ENCODE measurements at places on chromosomes 1 and 21. TPM values are rescaled to one million over a fixed set of nuclear protein-coding genes. Genes with fewer than 3 reads are reported as not detected.

The CLCNKB gene
- total RNA-seq: 0.16 TPM

The SOX13 gene
- 0.78 TPM for total RNA-seq

The RASAL2 gene
- total RNA-seq: 41.8 TPM

The TTC22 gene
- 0.16 TPM for total RNA-seq

The SMCP gene
- total RNA-seq: not detected

The SLAMF9 gene
- total RNA-seq: not detected

The SLC22A15 gene
- 11.4 TPM for total RNA-seq

The DUSP12 gene
- 83.0 TPM for total RNA-seq

The NR1I3 gene
- total RNA-seq: 0.47 TPM

DNA sequence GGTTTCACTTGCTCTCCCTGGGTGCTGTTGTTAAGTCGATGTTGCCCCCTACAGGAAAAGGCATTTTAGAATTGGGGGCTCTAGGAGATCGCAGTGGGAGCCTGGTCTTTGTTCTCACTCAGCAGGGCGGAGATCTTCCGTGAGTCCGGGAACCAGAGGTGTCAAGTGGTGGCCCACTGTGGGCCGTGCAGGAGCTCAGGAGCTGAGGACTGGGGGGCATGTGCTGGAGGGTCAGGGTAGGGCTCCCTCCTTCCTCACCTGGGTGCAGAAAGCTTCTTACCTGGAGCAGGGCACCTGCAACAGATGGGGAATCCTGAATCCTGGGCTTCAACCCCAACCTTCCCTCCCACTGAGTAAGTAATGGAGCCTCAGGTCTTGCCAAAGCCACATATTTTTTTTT lies 392.7 kb downstream of the NPHP4 start:
- no peak for DNase-seq

DNA sequence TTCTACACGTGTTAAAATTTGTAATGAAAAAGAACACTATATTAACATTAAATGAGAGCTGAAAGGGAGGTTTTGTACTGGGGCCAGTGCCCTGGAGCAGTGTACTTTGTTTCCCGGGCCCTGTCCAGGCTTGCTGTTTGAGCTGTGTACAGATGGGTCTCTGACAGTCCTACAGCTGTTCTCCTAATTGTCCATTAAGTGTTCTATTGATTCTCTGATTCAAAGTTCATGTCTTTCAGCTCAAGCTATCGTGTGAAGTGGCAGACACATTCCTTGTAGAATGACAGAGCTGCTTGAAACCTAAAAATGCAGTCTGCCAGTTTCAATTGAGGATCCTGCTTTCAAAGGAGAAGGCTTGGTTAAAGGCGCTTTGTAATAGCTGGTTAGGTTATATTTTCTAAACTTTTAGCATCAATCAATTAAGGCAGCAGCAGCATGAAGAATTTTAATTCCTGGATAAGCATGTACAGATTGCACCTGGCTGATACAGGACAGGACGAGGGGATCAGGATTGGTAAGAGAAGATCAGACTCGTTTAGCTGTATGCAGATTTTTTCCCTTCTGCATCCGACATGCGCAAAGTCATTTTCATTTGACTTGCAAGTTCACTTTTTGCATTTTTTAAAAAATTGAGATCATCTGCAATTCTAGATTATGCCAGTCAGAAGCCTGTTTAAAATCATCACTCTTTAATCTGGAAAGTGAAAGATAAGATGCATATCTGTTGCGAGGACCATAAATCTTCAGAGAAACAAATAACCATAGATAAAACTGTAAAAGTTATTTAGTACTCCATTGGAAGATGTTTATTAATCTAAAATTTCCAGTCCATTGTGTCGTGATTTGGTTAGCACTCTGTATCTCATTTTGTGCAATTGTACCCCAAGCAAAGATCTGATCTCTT lies 98.5 kb downstream of the ATG4C start:
- no peak for DNase-seq

DNA sequence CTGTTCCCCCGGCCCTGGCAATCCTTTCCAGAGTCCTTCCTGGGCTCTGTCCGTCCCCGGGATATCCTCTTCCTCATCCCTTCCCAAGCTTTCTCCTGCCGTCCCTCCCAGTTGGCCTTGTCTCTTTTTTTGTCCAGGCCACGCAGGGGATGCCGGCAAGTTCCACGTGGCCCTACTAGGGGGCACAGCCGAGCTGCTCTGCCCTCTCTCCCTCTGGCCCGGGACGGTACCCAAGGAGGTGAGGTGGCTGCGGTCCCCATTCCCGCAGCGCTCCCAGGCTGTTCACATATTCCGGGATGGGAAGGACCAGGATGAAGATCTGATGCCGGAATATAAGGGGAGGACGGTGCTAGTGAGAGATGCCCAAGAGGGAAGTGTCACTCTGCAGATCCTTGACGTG lies 13.4 kb upstream of the SVBP start:
- DNase-seq: no peak

DNA sequence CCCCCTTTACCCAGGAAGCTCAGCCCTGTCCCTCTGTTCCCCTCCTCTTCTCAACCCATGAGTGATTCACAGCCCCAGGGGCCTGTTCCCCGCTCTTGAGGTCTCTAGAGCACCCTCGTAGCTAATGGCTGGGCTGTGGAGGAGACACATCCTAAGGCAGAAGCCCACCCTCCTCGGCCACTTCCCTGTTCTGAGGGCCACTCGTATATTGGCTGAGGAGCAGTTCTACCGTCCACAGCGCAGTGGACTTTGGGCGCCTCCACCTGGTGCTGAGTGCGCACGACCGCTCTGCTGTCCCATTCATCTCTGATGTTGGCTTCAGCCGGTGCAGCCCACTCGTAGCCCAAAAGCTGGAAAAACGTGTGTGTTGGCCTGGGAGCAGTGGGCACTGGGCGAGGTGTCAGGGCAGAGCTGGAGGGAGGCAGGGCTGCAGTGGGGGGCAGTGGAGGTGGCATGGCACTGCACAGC lies 24.5 kb upstream of the PKP1 start:
- DNase-seq: no peak

- DNase-seq: no peak
These were observed 120.8 kb downstream of the LMO4 start for GRCh38 chr1:87449348-87449963.

- no peak for DNase-seq
These were observed 277.0 kb downstream of the MRPL39 start for GRCh38 chr21:25330266-25330665.

- no peak for DNase-seq
These were observed 298.8 kb upstream of the LYPLAL1 start for GRCh38 chr1:218874801-218875400.

DNA sequence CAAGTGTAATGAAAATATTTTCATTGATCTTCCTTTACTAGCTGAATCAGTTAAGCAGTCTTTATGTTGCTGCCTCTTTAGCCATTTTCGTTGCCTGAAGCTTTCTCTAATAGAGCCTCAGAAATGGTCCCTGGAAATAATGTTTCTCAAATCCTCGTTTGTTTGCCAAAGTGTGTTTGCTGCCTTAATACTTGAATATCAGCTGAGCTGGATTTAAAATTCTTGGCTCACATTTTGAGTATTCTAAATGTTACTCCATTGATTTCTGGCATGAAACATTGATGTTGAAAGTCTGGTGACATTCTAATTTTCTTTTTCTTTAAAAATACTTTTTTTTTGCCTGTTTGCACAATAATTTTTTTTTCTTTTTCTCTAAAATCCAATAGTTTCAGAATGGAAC lies 84.6 kb upstream of the SERBP1 start:
- no peak for DNase-seq

- DNase-seq: no peak
These were observed 1.4 kb upstream of the VAMP4 start for GRCh38 chr1:171743081-171743870.

DNA sequence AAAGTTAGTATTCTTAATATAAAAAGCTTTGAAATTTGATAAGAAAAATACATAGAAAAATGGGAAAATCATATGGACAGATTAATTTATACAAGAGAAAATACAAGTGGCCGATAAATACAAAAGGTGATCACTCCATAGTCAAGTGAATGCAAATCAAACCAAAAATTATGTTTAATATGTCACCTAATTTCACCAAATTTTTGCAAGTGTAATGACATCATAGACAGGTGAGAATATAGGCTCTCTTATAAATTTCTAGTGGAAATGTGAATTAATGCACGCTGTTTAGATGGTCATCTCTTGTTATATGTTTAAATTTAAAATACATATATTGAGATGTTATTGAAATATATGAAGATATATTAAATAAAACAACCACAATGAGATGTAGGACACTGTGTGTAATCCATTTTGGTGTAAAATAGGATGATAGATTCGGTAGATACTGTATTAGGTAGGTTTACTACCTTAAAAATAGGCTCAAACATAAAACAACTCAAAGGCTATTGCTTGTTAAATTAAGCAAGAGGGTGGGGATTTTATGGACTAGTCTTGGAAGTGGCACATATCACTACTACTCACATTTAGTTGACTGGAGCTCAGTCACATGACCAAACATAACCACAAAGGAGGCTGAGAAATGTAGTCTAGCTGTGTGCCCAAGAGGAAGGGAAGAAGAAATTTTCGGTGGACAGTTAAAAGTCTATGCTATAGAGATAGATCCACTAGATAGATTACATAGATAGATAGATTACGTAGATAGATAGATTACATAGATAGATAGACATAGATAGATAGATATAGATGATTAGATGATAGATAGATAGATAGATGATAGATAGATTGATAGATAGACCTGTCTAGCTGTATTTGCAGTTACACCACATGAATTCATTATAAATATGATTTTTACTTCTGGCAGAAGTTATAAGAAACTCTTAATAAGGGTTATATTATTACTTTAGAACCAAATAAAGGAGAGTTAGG lies 9.2 kb downstream of the INSL5 start:
- no peak for DNase-seq

- no peak for DNase-seq
These were observed 4.2 kb upstream of the DYRK3 start for GRCh38 chr1:206631085-206631509.

DNA sequence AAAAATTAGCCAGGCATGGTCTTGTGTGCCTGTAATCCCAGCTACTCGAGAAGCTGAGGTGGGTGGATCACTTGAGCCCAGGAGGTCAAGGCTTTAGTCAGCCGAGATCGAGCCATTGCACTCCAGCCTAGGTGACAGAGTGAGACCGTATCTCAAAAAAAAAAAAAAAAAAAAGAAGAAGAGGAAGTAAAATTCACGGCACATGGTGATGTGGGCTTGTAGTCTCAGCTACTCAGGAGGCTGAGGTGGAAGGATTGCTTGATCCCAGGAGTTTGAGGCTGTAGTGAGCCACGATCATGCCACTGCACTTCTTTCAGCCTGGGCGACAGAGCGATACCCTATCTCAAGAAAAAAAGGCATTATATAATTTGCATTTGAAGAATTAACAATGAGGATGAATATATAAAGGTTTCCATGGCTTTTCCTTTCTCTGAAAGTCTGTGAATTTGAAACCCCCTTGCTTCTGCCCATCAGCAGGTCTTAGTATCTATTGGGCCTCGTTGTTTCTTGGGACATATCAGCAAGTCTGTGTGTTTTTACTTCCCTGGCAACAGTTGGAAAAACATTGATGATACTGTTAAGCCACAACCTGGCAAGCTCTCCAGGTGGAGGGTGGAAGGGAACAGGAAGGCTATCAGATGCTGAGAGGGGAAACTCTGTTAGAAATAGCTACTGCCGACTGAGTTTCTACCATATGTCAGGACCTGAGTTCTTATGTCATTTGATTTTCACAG lies 4.6 kb upstream of the PLA2G2D start:
- no peak for DNase-seq

DNA sequence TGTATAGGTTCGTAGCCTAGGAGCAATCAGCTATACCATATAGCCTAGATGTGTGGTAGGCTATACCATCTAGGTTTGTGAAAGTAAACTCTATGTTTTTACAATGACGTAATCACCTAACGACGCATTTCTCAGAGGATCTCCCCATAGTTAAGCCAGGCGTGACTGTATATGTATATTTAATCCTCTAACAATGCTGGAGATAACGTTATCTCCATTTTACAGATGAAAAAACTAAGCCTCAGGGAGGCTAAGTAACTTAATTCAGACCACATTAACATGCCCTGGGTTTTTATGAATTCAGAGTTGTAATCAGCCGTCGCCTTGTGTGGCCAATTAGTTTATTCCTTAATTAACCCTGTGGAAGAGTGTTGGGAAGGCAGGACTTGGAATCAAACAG lies 107.7 kb upstream of the PLXNA2 start:
- no peak for DNase-seq

DNA sequence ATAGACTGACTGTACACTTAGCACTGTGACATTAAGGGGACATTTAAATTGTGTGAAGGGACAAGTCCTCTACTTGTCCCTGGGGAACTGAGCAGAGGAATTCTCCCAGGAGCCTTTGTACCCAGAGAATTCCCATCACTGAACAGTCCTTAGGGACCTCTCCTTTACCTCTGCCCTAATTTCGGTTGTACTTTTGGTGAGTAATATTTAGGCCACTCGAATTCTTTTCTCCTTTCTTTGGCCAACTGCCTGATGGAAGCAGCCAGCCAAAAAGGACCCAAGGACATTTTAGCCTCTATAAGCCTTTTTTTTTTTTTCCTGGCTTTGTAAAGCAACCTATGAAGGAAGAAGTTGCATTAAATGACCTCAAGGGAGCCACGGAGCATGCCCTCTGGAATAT lies 71.5 kb downstream of the NR5A2 start:
- DNase-seq: no peak

DNA sequence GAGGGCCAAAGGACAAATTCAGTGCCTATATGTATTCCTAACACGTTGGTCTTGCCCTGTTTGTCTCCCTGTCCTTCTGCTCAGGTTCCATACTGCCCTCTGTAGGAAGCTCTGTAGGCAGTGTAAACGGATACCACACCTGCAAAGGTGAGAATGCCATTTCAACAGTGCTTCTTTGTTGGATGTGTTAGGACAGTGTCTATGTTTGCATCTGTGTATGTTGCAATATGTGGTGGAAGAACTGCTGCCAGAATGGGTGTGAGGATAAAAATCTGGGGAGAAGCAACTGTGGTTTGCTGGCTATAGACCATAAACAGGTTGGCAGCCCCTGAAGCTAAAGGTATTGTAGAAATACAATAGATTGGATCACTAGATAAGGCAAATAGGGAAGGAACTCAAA lies 113.1 kb upstream of the BMP8A start:
- no peak for DNase-seq

GRCh38 chr1:93450321-93450720 lies 2.4 kb downstream of the FNBP1L start:
- DNase-seq: no peak

GRCh38 chr1:150875197-150876118 lies 941 bp downstream of the ARNT start:
- DNase-seq: no peak

DNA sequence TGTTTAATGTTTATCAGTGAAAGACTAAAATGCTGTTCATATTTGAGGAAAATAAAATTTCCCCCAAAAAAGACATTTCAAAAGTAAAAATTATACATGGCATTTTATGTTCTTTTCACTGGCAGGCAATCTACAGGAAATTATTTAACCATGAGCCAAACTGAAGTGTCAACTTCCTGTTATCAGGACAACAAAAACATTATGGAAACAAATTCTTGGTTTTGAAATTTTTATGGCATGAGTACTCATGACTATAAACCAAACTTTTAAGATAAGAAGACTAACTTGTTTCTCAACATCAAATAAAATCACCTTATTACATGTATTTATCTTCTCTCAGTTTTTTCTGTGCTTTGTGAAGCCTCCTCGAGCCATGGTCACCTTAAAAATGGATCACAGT lies 698.6 kb downstream of the LTN1 start:
- DNase-seq: no peak

- no peak for DNase-seq
These were observed 936 bp downstream of the TP73 start for GRCh38 chr1:3653286-3653618.

Data from occipital lobe (tissue), 3 donors.